ENCODE measurements at places on chromosomes 6 and 20. TPM values are rescaled to one million over a fixed set of nuclear protein-coding genes. Genes with fewer than 3 reads are reported as not detected.

DNA sequence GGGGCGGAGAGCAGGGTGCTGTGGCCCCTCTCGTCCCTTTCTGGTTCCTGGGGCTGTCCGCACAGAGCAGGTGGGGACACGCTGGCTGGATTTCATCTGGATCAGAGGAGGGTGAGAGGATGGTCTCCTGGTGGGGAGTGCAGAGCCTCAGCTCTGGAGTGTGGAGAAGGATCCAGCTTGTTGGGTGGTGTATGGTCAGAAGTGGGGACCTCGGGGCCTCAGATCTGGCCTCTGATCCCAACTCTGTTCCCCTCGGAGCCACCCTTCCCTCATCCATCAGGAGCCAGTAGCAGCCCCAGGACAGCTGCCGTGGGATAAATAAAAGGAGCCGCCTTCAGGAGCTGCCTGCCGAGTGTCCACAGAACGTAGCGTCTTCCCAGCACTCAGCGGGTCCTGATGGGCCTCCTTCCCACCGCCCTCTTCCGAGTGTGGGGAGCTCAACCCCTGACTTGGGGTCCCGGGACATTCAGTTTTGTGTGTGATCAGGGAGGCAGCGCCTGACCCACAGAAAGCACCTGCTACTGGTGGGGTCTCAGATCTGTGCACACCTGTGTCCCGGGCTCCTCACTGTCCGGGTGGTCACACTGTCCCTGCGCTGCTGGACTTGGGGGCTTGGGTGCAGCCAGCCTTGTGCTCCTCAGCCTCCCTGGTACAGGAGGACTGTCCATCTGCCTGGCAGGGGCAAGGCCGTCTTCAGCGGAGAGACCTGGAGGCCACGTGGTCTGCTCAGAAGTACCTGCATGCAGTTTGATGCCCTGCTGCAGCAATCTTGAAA lies 25.4 kb upstream of the BHLHE23 start:
- peaks cover 8% of the 10 kb centered on the region for H3K4me1 ChIP-seq
- no peak overlapping the region for H3K27ac ChIP-seq
- no peak overlapping the region for H3K4me3 ChIP-seq
- peaks cover 85% of the 10 kb centered on the region for H3K27me3 ChIP-seq
- no peaks in the 10 kb centered on the region for H3K36me3 ChIP-seq

DNA sequence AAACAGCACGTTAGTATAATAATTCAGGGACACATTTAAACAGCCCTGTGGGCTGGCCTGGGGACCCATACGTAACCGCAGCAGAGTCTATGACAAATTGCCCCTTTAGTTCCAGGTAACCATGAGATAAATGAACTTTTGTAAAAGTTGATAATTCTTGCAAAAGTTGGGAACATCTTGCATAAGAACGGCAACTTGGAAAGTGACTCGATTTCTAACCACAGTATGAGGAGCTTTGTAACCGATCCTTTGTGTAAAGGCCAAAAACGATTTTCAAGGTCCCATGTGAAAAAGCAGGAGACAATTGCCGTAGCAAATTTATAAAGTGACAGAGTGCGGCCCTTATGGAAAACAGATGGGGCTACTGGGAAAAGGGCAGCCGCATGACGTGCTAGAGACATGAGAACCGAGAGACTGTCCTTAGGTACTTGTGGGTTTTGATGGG lies 81.6 kb downstream of the PSMG4 start:
- H3K4me3 ChIP-seq = no peak overlapping the region
- H3K36me3 ChIP-seq = no peaks in the 10 kb centered on the region
- peaks cover 55% of the 10 kb centered on the region for H3K4me1 ChIP-seq
- H3K27me3 ChIP-seq = no peaks in the 10 kb centered on the region
- peak overlapping the region; percentile 81 for H3K27ac ChIP-seq

DNA sequence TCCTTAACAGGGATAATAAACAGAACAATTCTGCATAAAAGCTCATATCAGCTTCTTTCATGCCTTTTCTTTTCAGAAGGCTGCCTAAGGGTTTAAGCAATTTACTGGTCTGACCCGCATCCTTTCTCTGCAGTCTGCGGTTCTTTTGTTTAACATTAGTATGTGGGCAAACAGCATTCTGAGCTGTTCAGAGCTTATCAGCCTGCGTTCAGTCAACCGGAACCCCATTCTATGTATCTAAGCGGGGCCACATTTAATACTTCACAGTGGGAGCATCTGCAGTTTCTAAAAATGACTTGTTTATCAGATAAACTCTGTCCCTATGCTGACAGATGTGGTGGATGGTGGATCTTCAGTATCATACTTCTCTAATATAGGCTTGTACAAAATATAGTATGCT lies 758.9 kb upstream of the MMS22L start:
- no peak for DNase-seq
- no peak overlapping the region for H3K4me3 ChIP-seq
- peaks cover 21% of the 10 kb centered on the region for H3K4me1 ChIP-seq
- no peaks in the 10 kb centered on the region for H3K36me3 ChIP-seq

- H3K4me3 ChIP-seq = no peak overlapping the region
- DNase-seq = no peak
- H3K4me1 ChIP-seq = peaks cover 4% of the 10 kb centered on the region
- H3K27ac ChIP-seq = no peak overlapping the region
- H3K27me3 ChIP-seq = no peaks in the 10 kb centered on the region
Measured at GRCh38 chr20:1375515-1375914, 17.3 kb downstream of the FKBP1A start.

DNA sequence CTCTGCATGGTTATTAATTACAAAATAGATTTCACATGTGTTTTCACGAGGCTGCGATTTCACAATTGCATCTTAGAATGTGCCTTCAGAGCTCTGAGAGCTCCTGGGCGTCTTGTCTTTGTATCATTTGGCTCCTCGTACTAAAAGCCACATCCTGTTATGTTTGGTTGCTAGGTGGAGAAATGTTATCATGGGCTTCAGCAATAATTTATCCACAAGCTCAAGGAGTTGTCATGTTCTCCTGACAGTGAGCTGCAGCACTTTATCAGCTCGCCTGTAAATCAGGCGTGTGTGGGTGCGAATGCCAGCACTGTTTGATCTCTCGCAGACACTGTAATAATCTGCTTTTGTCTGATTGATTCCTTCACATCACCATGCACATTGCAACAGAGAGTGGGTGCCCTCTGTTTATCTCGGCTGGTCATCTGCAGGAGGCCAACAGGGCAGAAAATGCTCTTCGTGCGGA lies 218.6 kb upstream of the ZFP64 start:
- no peaks in the 10 kb centered on the region for H3K36me3 ChIP-seq
- DNase-seq = peak; percentile 22
- H3K27ac ChIP-seq = peak overlapping the region; percentile 92
- no peak overlapping the region for H3K4me3 ChIP-seq

DNA sequence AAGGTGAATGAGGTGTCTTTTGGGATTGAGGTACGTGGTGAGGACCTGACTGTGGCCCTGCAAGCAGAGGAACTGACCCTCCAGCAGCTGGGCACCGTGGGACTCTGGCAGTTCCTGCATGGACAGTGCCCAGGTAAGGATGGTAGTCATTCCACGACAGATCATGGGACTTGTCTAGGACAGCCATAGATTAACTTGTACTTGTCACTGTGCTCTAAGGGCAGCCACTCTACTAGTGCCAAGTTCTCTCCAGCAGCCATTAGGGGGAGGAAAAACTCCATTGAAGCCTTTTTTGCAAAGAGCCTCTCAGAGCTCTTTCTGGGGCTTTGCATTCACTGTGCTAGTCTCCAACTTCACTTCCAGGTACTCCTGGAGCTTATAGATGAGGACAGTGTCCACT lies 20.4 kb downstream of the TAF11 start:
- H3K27ac ChIP-seq = no peak overlapping the region
- H3K4me1 ChIP-seq = no peaks in the 10 kb centered on the region
- no peaks in the 10 kb centered on the region for H3K27me3 ChIP-seq
- DNase-seq = no peak
- H3K4me3 ChIP-seq = no peak overlapping the region
- H3K36me3 ChIP-seq = peaks cover 35% of the 10 kb centered on the region

DNA sequence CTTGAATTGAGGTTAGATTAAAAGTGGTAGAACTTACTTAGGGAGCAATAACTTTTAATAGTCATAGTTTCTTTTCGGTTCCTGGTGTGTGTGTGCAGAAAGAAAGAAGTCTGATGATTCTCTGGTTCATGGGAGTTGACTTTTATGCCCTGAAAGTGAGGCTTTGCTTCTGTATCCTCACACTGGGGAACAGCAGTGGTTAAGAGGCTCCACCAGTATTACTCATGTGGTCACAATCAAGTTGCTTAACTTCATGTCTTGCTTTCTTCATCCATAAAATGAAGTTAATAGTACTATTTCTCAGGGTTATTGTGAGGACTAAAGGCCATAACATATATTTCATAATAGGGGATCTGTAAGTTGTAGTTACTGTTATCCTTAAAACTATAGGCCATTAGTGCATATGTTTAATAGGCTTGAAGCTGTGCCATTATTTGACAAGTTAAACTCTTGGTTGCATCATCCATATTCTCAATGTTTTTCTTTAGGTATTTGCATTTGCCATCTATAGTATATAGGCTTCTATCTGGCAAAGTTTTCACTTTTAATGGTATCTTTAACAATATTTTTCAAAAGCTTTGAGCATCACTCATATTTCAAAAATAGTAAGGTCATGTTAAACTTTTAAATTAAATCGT lies 262.4 kb downstream of the PLCB1 start:
- DNase-seq = no peak
- H3K36me3 ChIP-seq = no peaks in the 10 kb centered on the region
- peaks cover 1% of the 10 kb centered on the region for H3K4me1 ChIP-seq
- no peaks in the 10 kb centered on the region for H3K27me3 ChIP-seq

DNA sequence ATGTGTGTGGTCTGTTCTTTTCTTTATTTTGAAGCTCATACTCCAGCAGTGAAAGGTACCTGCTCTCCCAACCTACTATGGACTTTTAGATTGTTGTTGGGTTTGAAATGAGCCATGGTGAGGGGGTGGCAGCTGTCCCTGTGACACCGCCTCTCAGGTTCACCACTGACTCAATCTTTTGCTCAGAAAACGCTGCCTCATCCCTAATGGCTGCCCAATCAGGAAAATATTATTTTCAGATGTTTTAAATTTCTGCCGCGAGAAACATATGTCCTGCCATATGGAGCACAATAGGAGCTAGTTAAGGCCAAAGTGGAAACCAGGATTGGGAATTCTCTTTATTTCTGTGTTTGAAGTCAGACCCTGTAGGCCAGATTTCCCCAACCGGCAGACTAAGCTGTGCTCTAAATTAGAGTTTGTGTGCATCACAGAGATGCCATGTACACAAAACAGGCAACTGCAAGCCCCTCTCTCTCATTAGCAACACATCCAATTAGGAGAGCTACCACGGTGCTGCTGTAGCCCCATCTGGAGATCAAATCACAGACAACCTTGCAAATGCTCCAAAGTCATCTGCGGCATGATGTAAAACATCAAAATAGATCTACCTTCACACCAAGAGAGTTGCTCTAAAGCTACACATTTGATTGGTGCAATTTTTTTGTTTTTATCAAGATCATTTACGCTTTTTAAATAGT lies 144.1 kb upstream of the BACH2 start:
- peaks cover under 1% of the 10 kb centered on the region for H3K4me1 ChIP-seq
- DNase-seq = no peak
- no peak overlapping the region for H3K4me3 ChIP-seq
- H3K27me3 ChIP-seq = no peaks in the 10 kb centered on the region
- H3K36me3 ChIP-seq = no peaks in the 10 kb centered on the region
- H3K27ac ChIP-seq = no peak overlapping the region

DNA sequence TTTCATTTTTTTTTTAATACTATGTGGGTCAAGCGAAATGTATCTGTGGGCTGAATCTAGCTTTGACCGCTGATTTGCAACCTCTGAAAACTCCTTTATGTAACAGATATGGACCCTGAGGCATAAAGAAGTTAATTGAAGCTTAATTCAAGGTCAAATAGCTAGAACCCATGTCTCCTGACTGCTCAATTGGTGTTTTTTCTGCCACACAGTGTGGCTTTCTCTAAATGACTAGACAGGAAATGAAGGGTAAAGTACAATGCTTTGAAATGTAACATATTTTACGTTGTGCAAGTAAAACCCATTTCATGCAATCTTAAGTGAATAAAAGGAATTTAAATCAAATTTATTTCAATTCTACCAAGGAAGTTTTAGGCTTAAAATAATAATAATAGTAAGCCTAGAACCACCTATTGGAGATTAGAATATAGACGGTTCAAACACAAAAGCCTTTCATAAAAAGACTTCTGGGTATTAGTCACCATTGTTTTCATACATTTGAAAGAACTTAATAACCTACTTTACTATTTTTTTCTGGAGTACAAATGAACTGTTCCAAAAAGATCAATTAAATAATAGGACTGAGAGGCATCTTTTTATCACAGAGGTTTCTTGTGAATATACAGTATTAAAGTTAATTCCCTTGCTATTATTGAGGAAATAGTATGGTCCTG lies 279.8 kb downstream of the EPHA7 start:
- DNase-seq = no peak
- no peaks in the 10 kb centered on the region for H3K4me1 ChIP-seq
- H3K27ac ChIP-seq = no peak overlapping the region
- H3K4me3 ChIP-seq = no peak overlapping the region

GRCh38 chr20:38885357-38885756 lies 40.9 kb upstream of the FAM83D start:
- H3K27me3 ChIP-seq = peaks cover 26% of the 10 kb centered on the region
- no peaks in the 10 kb centered on the region for H3K4me1 ChIP-seq
- H3K27ac ChIP-seq = no peak overlapping the region
- H3K4me3 ChIP-seq = no peak overlapping the region
- H3K36me3 ChIP-seq = no peaks in the 10 kb centered on the region

DNA sequence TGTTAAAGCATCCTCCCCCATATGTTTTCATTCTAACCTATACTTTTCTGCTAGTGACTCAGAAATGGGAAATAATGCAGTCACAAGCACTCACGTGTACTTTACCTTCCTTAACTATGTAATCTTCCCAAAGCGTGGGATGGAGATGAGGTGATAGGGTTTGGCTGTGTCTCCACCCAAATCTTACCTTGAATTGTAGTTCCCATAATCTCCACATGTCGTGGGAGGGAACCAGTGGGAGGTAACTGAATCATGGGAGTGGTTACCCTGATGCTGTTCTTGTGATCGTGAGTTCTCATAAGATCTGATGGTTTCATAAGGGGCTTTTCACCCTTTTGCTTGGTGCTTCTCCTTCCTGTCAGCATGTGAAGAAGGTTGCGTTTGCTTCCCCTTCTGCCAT lies 35.4 kb downstream of the AGPAT4 start:
- DNase-seq = no peak
- H3K4me1 ChIP-seq = peaks cover 24% of the 10 kb centered on the region
- H3K36me3 ChIP-seq = peaks cover 2% of the 10 kb centered on the region

DNA sequence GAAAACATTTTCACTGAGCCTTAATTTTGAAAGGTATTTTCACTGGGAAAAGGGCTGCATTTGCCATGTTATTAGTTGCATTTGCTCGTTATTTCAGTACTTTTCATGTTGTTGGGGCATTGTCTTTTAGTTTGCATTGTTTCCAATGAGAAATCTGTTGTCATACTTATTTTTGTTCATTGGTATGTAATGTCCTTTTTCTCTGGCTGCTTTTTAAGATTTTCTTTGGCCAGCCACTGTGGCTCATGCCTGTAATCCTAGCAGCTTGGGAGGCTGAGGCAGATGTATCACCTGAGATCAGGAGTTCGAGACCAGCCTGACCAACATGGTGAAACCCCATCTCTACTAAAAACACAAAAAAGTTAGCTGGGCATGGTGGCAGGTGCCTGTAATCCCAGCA lies 379.9 kb downstream of the SAMD5 start:
- DNase-seq = no peak
- peaks cover 15% of the 10 kb centered on the region for H3K36me3 ChIP-seq
- H3K27me3 ChIP-seq = no peaks in the 10 kb centered on the region
- H3K4me1 ChIP-seq = peaks cover 13% of the 10 kb centered on the region
- H3K27ac ChIP-seq = no peak overlapping the region

- peak; percentile 86 for DNase-seq
- no peaks in the 10 kb centered on the region for H3K27me3 ChIP-seq
- peak overlapping the region; percentile 99 for H3K27ac ChIP-seq
- peaks cover 38% of the 10 kb centered on the region for H3K4me1 ChIP-seq
Measured at GRCh38 chr6:108559097-108559883, 1.4 kb upstream of the FOXO3 start.

The POM121L2 gene
- total RNA-seq = 0.07 TPM

The STX11 gene
- 4.9 TPM for total RNA-seq

The WASF1 gene
- 73.0 TPM for total RNA-seq

The ID4 gene
- 114 TPM for total RNA-seq

The TTK gene
- total RNA-seq = 13.5 TPM
